ENCODE measurements at places on chromosomes 12 and 14.

- DNase-seq: no peak
Measured at GRCh38 chr12:130705178-130705822, 10.8 kb downstream of the RIMBP2 start.

DNA sequence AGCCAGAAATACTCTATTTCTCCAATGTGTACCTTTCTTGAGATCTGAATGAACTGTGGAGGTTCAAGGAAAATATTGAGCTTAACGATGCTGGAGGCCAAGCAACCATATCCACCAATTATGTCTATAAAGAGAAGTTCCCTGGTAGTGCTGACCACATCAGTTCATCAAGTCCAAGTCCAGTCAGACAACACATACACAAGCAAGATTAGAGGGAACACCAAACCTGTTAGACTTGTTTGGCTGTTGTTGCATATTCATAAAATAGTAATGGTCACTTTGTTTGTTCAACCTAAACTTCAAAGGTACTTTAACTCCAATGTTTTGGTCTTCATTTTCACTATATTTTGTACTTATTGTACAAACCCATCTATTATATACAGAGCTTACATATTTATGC lies 81.6 kb downstream of the LMO3 start:
- DNase-seq: no peak

GRCh38 chr14:35865611-35866324 lies 39.6 kb downstream of the BRMS1L start:
- DNase-seq: no peak

GRCh38 chr12:17489452-17489851 lies 600.5 kb downstream of the RERGL start:
- DNase-seq: no peak

- DNase-seq: no peak
Measured at GRCh38 chr12:2575245-2575644, 219.5 kb upstream of the FKBP4 start.

- DNase-seq: no peak
Measured at GRCh38 chr14:55253276-55253675, 17.9 kb upstream of the FBXO34 start.

GRCh38 chr12:50799908-50800307 lies 36.0 kb downstream of the ATF1 start:
- no peak for DNase-seq

DNA sequence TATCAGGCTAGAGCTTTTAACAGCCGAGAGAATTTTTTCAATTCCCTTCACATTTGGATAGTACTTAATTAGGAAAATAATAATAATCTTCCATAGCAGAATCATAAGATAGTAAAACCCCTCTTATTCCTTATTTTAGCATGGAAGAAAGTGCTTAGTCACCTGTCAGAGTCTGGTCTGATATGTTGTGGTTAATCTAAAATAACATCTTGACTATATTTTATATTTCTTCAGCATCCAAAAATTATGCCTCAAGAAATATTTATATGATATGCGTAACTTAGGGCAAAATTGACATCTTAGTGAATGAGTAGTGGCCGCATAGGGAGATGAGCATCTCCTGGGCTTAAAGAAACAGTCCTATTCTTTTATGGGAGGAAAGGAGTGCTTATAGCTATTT lies 12.8 kb downstream of the CHURC1 start:
- no peak for DNase-seq

- no peak for DNase-seq
Measured at GRCh38 chr14:56676042-56676441, 96.4 kb downstream of the TMEM260 start.

DNA sequence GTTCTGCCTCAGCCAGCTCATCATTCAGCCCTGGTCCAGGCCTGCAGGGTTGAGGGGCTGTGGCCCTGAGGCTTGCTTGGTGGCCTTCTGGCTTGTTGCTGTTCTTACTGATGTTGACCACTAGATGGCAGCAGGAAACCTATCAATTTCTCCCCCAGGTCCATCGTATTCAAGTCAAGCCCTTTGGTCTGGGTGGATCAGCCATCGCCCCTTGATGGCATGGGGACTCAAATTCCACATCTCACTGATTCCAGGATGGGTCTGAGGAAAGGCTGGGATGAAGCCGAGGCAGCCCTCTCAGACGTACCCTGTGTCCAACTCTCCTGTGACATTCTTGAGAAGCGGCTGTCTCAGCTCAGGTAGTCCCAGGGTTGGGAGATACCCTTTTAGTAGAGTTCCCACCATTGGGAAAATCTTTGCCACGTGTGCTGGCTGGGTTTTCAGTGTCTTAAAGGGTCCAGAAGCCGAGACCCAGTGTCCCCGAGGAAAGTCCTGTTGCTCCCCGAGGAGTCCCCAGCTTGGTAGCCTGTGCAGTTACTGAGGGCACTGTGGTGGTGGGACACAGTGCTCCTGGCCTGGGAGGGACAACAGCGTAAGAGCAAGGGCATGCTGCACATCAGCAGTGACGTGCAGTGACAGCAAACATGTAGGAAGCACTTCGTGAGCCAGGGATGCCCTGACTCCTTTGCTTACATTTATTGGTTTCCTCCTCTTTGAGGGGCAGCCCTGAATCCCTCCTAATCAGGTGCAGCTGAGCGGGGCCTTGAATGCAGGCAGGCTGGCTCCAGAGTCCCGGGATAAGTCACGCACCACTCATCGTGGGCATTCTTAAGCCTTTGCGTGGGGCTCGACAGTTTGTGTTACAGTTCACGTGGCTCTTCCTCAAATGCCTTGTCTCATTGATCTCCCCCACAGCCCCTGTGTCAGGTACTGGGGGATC lies 58.6 kb downstream of the TSPAN9 start:
- no peak for DNase-seq

DNA sequence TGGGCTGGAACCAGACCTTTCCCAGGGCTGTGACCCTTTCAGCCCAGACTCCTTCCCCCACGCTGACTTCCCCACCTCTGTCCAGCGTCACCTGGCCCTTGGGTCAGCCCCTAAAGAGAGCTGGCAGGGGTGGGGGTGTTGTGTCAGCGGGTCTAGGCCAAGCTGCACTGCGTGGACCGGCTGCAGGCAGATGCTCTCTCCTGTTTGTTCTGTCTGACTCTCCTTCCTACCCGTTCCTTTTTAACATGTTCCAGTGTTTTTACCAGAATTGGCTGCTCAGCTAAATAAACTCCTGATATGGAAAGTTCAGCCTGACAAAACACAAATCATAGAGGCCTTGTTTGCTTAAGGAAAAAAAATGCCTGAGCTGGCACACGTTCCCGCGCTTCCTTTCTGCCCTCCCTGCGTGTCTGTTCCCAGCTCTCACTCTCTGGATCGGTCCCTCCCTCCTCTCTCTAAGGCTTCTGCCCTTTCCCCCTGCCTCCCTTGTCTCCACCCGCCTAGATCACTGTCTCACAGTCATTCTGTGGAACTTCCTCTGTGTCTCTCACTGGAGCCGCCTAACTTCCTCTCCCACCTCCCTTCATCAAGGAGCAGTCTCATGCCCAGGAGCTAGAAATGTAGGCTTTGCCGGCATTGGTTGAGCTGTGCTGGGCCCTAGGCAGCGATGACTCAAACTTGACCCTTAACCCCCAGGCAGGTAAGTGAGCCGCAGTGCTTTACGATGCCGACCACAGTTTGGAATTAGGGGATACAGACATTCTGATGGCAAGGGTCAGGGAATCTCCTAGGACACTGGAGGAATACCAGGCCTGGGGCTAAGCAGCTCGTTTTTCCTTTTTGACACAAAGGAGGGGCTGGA lies 15.5 kb upstream of the MLXIP start:
- DNase-seq: no peak

DNA sequence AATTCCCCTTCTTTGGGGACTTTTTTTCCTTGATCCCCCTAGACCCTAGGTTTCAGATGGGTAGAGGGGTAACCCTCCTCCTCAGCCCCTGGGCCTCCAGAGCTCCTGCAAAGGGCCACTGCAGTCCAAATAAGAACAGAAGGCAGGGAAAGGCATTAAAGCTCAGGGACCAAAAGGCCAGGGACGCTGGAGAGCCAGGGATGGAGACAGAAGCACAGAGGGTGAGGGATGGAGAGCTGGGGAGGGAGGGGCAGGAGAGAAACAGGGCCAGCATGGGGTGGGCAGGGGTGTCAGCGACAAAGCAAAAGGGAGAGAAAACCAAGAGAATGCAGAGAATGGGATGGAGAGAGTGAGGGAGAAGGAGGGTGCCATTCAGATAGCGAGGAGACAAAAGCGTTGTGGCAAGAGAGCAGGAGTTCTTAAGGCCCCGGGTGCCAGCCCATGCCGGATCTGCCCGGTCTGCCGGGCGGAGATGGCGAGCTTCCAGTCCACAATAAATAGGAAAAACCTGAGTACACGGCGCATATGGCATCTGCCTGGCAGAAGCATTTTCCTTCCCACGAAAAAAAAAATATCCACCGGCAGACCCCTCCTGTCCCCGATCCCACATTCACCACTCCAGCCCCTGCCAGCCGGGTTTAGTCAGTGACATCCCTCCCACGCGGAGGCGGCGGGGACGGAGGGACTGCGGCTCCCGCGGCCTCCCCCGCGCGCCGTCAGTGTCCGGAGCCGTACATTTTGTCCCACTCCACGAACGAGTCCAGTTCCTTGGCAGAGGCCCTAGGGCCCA lies 28.6 kb downstream of the FIGNL2 start:
- peak; percentile 51 for DNase-seq

DNA sequence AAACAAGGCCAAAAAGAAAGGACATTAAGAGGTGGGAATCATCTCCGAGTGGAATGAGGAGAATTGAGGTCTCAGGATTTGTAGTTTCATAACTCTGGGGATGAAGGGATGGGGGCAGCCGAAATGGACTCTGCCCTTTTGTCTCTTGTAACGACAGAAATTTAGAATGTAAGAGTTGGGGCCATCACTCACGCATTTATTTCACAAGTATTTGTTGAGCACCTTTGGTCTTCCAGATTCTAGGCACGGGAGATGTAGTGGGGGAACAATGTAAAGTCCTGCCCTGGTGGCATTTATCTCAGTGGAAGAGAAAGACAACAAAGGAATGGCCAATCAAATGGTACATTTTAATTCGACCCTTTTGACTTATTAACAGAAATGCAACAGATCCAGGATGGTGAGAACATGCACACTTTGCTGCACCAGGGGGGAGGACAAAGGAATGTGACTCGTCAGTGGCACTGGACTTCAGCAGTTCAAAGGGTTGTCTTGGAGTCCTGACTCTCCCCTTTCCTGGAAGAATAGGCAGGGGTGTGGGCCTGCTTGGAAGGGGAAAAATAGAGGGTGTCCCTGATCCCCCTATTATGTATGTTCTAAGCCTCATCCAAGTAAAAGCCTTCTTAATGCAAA lies 102.0 kb downstream of the TMEM30B start:
- DNase-seq: no peak

DNA sequence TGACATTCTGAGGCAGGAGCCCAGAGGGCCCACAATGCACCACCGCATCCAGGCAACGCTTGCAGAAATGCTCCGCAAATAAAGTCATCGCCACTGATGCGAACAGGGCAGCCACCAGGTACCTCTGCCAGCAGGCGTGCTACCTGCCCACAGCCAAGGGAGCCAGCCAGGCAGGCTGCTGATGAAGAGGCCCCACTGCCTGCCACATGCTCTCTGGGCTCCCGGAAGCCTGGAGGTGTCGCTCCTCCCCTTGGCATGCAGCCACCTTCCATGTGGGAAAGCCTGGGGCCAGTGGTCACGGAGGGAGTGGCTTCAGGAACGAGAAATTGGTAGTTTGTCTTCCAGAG lies 14.7 kb downstream of the GPR132 start:
- DNase-seq: no peak

DNA sequence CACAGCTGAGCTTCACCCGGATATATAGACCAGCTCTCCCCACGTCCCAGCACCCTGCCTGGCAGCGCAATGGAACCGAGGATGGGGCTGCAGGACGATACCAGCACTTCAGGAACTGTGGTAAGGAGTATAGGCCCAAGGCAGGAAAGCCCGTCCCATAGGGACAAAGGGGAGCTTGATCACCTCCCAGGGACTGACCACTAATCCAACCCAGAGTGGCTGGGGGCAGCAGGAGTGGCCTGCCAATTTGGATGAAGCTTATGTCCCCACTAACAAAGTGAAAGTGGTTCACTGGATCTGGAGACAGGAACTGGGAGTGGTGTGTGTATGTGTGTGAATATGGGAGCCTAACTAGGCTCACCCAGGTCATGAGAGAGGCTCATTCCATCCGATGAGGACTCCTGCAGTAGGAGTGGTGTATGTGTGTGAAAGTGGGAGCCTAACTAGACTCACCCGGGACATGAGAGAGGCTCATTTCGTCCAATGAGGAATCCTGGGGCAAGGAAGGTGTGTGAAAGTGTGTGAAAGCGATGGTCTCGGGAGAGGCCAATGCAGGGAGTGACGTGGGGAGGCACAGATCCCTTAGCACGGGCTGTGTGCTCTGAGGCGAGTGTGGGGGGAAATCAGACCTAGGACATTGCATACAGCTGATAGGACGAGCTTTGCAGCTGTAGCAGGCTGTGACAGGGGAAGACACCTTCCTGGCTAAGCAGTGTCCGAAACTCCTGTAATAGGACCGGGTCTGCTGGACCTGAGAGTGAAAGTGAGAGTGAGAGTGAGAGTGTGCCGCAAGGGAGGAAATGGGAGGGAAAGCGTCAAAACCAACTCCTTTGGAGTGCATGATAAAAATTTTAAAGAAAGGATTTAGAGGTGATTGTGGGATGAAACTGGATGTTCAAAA lies 25.7 kb downstream of the KLRK1 start:
- DNase-seq: peak; percentile 58

DNA sequence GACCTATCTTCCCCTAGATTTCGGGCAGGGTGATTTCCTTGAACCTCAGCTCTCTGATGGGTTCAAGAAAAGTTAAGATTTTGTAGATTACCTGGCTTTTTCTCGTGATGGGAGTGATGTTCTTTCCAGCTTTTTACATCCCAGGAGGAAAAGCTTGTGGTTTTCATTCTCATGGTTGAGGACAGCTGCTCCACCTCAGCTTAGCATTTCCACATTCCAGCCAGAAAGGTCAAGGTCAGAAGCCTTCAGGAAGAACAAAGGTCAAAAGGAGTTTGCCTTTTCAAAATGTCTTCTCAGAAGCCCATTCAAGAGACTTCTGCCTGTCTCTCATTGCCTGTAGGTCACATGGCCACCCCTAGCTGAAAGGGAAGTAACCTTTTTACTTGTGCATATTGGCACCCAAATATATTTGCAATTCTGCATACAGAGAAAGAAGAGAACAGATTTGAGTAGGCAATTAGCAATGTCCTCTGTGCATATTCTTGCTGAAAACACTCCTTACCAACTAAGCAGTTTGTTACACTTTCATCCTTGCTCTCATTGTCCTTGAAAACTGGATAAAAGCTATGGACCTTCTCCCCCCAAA lies 6.6 kb upstream of the ADGRD1 start:
- DNase-seq: no peak

GRCh38 chr14:96811985-96812667 lies 14.9 kb downstream of the VRK1 start:
- DNase-seq: no peak

Measured in SW 1271 (cell line).